ENCODE measurements at places on chromosomes 7 and 10.

- DNase-seq, result no peak
These were observed 51.3 kb downstream of the TMEM270 start for GRCh38 chr7:73912223-73912622.

GRCh38 chr7:50481867-50482266 is 31.7 kb upstream of the FIGNL1 start:
- no peak for DNase-seq

DNA sequence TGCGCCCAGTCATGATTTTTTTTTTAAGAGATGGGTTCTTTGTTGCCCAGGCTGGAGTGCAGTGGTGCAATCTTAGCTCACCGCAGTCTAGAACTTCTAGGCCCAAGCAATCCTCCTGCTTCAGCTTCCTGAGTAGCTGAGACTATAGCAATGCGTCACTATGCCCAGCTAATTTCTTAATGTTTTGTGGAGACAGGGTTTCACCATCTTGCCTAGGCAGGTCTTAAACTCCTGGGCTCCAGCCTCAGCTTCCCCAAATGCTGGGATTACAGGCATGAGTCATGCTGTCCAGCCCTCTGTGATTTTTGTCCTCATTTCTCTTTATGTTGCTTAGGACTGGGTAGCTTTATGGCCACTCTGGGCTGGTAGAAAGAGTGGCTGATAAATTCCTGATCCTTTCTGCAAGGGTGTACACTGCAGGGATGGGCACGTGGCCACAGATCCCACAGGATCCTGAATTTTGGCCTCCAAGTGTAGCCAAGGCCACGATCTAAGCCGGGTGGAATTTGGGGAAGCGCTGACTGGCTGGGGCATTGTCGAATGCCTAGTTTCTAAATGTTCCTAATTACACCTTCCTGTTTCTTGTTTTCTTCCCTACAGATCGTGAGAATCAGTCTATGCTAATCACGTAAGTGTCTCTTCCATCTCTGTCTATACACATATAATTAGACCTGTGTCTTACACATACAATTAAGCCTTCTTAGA is 24.1 kb upstream of the MYH16 start:
- no peak for DNase-seq

GRCh38 chr10:68106656-68107055 is 2.6 kb upstream of the MYPN start:
- no peak for DNase-seq

DNA sequence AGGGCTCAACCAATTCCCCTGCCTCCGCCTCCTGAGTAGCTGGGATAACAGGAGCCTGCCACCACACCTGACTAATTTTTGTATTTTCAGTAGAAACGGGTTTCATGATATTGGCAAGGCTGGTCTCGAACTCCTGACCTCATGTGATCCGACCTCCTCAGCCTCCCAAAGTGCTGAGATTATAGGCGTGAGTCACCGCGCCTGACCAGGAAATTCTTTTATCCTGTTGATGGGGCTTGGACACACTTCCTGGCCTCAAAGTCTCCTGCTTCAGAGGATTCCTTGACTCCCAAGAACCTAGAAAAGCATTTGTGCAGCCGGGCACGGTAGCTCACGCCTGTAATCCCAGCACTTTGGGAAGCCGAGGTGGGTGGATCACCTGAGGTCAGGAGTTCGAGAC is 16.2 kb downstream of the ZNF425 start:
- DNase-seq, result no peak

DNA sequence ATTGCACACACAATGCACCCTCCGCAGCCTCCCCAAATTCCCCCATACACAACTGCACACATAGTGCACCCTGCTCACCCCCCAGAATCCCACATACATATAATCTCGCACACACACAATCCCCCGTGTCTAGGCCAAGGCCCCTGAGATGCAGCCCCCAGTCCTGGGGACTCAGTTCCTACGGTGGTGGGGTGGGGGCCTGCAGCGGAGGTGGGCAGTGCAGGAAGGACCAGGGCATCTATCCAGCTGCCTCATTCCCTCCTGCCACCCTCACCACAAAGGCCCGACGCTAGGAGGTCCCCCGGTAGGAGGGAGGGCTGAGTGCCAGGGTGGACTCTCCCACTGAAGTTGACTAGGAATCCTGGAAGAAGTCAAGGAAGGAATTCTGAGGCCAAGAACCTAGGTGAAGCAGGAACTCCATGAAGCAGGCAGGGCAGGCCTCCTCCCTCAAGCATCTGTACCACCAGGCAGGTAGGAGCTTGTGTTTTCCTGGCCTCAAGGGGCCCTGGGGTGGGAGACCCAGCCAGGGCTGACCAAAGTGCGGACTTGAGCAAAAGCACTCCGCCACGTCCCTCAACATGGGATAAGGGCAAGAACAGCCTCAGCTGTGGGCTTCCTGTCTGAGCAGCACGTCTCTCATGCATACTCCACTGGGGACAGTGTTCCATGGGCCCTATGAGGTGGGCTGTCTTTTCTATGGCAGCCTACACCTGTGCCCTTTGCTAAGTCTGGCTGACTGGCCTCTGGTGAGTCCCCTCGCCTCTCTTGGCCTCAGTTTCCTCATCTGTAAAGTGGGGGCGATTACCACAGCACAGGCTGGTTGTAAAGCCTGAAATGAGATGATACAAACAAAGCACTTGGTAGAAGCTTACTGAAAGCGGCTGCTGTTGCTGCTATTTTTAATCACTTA is 145.7 kb downstream of the MAPK8 start:
- no peak for DNase-seq

Data from NCI-H526 treated with DMSO at 0.1 percent for 48 hours (cell line).